H9 (cell line): ENCODE measurements at places on chromosomes 5 and 9.

DNA sequence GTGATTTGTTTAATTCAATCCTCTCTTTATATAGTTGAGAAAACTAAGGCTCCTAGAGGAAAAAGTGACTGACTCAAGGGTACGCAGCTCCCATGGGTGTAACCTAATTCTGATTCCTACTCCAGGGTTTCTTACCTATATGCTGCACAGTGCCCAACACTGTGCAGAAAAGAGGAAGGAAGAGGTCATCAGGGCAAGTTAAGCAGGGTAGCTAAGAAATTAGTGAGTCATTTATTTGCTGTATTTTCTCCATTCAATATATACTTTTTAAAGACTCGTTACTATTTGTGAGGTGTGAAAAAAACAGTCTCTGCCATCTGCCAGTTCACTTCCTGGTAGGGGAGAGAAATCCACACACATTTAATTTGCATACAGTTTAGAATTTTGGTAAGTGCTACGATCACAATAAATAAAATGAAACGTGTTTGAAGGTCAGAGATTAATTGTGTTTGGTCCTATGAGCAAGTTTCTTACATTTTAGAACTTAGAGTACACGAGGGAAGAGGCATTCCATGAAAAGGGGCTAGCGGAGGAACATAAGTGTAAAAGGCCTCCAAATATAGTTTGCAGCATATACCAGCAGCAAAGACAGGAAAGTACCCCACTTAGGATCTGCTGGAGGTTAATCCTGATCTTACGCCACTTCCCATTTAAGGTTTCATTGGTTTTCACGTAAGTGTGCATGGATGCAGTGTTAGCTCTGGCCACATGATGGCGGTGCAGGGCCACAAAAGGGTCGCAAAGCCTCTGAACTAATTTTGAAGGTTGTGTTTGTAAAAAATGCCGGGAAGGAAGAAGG is 59.9 kb upstream of the TLR4 start:
- no peaks in the 10 kb centered on the region for H3K27me3 ChIP-seq
- H3K36me3 ChIP-seq = no peaks in the 10 kb centered on the region
- H3K4me1 ChIP-seq = no peaks in the 10 kb centered on the region
- no peak overlapping the region for H3K4me3 ChIP-seq

DNA sequence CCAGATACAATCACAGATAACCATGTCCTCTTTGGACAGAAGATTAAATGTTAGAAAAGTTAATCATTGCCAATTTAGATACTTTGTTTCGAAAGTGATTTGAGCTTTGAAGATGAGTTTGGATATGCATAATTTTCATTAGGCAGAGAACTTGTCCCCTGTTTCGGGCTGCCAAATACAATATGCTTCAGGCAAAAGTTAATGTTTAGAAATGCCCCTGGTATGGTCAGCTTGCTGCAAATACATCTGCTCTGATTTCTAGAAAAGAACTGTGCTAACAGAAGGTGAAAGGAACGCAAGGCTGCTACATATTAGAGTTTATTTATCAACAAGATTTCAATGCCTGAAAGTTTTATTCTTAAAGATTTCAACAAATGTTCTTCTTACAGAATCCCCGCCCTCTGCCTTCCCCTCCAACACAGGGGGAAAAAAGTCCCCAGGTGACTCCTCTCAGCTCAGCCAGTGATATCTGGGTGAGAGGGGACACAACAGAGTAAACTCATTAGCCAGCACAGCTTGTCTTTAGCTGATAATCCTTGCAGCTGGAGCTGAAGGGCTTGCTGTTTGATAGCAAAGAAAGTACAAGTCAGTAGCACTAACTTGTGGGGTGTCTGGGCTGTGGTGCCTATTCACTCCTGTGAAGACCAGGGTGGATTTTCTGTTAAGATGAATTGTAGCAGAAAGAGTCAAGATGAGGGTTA is 435.7 kb downstream of the DMAC1 start:
- no peaks in the 10 kb centered on the region; the same call in 1 of the 2 replicates for H3K4me1 ChIP-seq
- H3K27ac ChIP-seq = no peak overlapping the region
- no peak overlapping the region for H3K4me3 ChIP-seq
- no peaks in the 10 kb centered on the region for H3K36me3 ChIP-seq
- no peak for DNase-seq
- H3K27me3 ChIP-seq = no peaks in the 10 kb centered on the region

GRCh38 chr5:116756531-116756930 is 181.9 kb upstream of the SEMA6A start:
- no peak overlapping the region for H3K27ac ChIP-seq
- H3K4me3 ChIP-seq = no peak overlapping the region
- H3K36me3 ChIP-seq = peaks cover 11% of the 10 kb centered on the region
- no peak for DNase-seq
- peaks cover 14% of the 10 kb centered on the region; the same call in 1 of the 2 replicates for H3K4me1 ChIP-seq

- no peak for DNase-seq
- no peaks in the 10 kb centered on the region for H3K27me3 ChIP-seq
- no peak overlapping the region for H3K27ac ChIP-seq
These were observed 25.1 kb downstream of the PRLR start for GRCh38 chr5:35205186-35205585.

GRCh38 chr5:74042959-74043358 is 417.0 kb downstream of the ARHGEF28 start:
- H3K27me3 ChIP-seq = no peaks in the 10 kb centered on the region
- H3K36me3 ChIP-seq = no peaks in the 10 kb centered on the region
- H3K4me3 ChIP-seq = no peak overlapping the region
- H3K27ac ChIP-seq = no peak overlapping the region
- DNase-seq = no peak

GRCh38 chr5:76771705-76772405 is 47.0 kb upstream of the F2RL1 start:
- H3K27me3 ChIP-seq = no peaks in the 10 kb centered on the region
- no peak for DNase-seq
- no peaks in the 10 kb centered on the region for H3K36me3 ChIP-seq
- H3K27ac ChIP-seq = no peak overlapping the region
- no peaks in the 10 kb centered on the region for H3K4me1 ChIP-seq
